ENCODE measurements at places on chromosomes 3 and 15.

DNA sequence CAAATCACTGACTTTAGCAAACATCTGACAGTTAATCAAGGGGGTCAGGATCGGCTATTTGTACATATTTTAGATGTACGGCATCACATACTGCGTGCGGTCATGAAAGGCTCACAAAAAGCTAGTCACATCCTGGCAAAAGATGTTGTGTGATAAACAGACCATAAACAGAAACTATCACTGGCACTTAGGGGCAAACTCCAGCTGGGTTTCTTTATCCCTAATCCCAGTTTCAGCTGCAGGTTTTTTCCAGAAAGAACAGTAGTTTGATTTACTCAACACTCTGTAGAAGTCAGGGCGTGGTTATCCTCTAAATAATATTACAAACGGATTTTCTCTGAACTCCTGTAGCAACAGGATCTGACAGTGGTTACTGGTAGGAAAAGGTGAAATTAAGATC lies 112.4 kb upstream of the BHLHE40 start:
- peak; percentile 19 for DNase-seq

GRCh38 chr15:69855258-69856000 lies 242.3 kb downstream of the TLE3 start:
- no peak for DNase-seq

GRCh38 chr15:58521293-58521991 lies 89.7 kb downstream of the LIPC start:
- no peak for DNase-seq

GRCh38 chr3:141392897-141393734 lies 24.8 kb downstream of the ZBTB38 start:
- no peak for DNase-seq

Measured in transverse colon (tissue), 4 donors.